Activated naive CD4-positive, alpha-beta T cell treated with anti-CD3 and anti-CD28 coated beads for 36 hours (primary cell): ENCODE measurements at places on chromosomes 16 and 17. TPM values are rescaled to one million over a fixed set of nuclear protein-coding genes. Genes with fewer than 3 reads are reported as not detected.

Gene HSD11B2
- total RNA-seq, result 1.1 TPM

GRCh38 chr16:31487720-31488467 is 5.0 kb downstream of the SLC5A2 start:
- DNase-seq, result peak; percentile 64

Gene GAST
- total RNA-seq, result not detected

Gene C17orf50
- total RNA-seq, result not detected

Gene TMEM235
- total RNA-seq, result not detected

Gene BAIAP3
- total RNA-seq, result 0.10 TPM

DNA sequence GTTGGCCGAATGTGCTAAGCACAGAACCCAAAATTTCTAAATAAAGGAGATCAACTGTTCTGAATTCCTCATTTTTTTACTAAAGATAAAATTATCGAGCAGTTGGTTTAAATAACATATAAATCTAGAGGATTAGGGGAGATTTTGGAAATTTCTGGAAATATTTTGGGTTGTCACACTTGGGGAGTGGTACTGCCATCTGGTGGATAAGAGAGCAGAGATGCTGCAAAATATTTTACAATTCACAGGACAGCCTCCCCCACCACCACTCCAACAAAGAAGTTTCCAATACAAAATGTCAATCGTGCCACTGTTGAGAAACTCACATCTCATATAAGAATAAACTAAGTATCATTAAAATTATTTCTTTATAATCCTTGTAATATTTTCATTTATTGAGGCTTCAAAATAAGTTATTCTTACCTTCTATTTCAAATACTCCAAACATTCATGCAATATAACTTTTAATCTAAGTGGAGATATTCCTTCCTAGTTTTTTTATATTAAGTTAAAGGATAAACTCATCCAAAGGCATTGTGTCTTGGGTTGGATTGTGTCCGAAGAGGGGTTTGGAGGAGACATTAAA is 17.0 kb upstream of the ABCA8 start:
- DNase-seq, result no peak
